ENCODE measurements at places on chromosomes 1 and 21.

DNA sequence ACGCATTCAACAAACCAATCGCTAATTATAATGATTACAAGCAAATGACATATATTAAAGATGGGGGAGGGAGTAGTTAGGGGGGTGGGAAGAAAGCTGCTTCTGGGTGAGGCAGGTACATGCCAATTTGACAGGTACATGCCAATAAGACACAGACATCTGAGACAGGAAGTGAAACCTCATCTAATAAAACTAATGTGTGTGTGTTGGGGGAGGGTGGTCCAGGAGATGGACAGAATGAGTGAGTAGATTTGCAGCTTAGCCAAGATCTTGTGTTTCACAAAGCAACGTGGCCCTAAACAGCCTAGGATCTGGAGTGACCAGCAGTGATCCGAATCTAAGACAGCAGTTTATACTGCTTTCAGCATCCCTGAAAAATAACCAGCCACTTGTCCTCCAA lies 10.8 kb downstream of the CFAP45 start:
- no peak for DNase-seq

- DNase-seq = no peak
Observed at GRCh38 chr1:92953491-92953890, 7.8 kb downstream of the DIPK1A start.

- DNase-seq = no peak
Observed at GRCh38 chr21:45528981-45529784, 13.1 kb downstream of the SLC19A1 start.

DNA sequence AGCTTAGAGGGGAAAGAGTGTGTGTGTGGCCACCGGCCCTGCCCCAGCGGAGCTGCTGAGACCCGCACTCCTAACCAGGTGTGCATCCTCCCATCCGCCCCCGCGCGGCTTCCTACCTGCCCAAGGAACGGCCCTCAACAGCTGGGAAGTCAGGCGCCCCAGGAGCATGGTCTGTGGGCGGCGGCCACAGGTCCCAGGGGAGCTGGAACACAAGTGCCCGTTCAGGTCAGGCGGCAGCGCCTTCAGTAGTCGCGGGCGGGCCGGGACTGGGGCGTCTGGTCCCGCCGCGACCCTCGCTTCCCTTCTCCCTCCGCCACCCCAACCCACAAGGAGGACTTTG lies 448 bp downstream of the AURKAIP1 start:
- DNase-seq = no peak

DNA sequence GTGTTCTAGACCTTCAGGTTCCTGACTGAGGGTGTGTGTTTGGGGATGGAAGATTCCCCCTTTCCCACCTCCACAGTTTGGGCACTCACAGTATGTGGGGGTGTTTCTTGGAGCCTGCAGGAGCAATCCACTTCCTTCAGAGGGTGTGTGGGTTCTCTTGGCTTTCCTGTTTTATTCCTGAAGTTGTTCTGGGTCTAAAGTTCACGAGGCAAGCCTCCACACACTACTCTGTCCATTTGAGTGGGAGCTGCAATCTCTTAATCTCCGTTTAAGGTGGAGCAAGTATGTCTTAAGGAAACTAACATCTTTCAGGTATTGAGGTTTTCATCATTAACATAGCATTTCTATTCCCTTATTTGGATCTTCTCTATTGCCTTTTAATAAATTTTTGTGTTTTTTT lies 141.8 kb downstream of the TENT5C start:
- no peak for DNase-seq

- DNase-seq = peak; percentile 3
Observed at GRCh38 chr21:33229099-33229783, 497 bp upstream of the IFNAR2 start.

DNA sequence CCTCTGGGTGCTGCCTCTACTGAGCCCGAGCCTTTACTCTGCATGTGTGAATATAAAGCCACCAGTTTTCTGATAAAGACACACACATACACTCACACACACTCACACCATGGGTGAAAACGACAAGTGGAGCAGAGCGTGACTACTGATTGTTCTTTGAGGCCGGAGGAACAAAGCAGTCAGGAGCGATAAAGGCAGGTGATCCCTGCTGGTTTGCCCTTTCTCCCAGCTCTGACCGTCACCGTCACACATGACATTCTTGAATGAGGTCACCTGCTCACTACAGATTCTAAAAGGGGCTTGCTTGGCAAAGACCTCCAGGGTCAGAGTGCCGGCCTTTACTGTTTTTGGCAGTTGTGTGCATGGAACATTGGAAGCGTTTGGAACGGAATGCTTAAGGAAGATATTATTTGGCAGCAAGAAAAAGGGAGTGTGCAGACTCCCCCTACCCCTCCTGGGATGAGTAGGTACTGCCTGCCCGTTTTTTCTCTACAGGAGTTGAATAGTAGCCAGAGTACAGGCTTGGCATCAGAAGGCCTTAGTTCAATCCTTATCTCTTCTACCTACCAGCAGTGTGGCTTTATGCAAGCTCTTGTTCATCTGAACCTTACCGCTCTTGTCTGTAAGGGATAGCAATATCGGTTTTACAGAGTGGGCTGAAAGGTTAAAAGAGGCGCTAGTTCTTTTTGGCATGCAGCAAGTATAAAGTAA lies 79.7 kb downstream of the PBX1 start:
- no peak for DNase-seq

Data from spinal cord (tissue), 10 donors.